ENCODE measurements at places on chromosomes 7 and 10. TPM values are rescaled to one million over a fixed set of nuclear protein-coding genes. Genes with fewer than 3 reads are reported as not detected.

CYP2C18 gene
- total RNA-seq: not detected

GRCh38 chr7:41096917-41097316 is 606.0 kb downstream of the INHBA start:
- no peak for DNase-seq

GRCh38 chr10:15864419-15864818 is 4.1 kb upstream of the MINDY3 start:
- DNase-seq: no peak

DNA sequence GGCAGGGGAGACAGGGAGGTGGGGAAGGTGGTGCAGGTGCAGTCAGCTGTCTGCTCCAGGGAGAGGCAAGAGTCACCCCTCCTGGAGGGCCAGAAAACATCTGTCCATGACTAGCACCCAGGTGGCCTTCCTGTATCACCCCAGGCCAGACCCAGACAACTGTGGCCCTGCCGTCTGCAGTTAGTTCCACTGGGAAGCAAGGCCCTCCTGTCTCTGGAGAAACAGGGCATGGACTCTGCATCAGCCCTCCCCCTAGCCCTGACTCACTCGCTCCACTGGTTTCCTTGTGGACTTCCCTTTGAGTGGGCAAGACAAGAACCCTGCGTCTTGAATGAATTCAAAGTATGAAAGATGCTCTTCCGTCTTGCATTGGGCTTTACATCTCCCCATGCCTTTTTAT is 12.6 kb downstream of the TBATA start:
- no peak for DNase-seq

DNA sequence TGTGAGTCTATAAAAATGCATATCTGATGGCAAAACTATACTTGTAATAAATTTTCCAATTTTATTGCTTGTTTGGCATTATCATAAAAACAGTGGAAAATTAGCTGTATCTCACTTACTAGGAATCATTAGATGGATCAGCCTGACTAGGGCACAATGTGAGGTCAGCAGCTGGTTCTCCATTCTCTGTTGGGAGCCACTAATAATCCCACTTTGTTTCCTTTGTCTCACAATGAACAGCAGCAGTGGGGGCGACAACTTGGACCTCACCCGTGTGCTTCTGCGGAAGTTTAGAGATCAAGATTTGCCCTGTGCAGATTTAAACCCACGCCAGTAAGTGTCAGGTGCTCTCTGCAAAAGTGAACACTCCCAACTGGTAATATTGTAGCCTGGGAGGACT is 295.5 kb downstream of the ABCA13 start:
- no peak for DNase-seq

GRCh38 chr7:1430056-1430845 is 29.0 kb downstream of the MICALL2 start:
- DNase-seq: no peak

CTTNBP2 gene
- total RNA-seq: 2.0 TPM

DNA sequence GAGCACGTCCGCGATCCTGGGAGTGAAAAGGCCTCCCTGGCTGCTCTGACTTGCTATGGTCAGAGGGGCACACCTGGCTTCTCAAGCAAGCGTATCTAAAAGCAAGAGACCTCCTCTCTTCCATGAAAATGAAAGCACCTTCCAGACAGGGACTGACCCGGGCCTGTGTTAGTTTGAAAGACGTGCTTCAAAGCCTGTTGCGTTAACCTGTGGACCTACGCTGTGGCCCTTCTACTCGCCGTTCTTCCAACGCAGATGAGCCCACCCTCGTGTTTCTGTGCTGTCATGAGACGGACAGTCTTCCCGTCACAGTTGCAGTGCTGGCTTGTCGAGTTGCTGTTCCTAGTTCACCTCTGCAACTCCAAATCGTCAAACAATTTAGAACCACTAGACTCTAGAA is 15.5 kb upstream of the GDI2 start:
- no peak for DNase-seq

ITGB8 gene
- 121 TPM for total RNA-seq

- DNase-seq: no peak
These were observed 406.9 kb upstream of the PRKCQ start for GRCh38 chr10:6986927-6987326.

GRCh38 chr10:20601941-20602461 is 295.1 kb downstream of the NEBL start:
- DNase-seq: no peak

GRCh38 chr7:155669717-155670505 is 25.4 kb downstream of the RBM33 start:
- DNase-seq: no peak

DNA sequence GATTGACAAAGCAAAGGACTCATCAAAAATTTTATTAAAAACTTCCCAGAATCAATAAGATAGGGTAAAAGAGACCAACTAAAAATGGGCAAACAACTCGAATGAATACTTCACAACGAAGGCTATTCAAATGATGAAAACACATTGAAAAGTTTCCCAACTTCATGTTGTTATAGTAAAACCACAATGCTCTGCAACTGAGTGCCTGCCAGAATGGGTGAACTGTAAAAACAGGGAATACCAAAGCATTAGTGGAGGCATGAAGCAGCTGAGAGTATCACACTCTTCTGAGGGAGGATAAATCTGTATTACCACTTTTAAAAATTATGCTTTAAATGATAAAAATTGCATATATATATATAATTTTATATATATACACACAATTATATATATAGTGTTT is 1214.7 kb downstream of the SORCS3 start:
- no peak for DNase-seq

CLDN4 gene
- total RNA-seq: 277 TPM

- DNase-seq: no peak
These were observed 96.2 kb upstream of the AMPH start for GRCh38 chr7:38727184-38727940.

DNA sequence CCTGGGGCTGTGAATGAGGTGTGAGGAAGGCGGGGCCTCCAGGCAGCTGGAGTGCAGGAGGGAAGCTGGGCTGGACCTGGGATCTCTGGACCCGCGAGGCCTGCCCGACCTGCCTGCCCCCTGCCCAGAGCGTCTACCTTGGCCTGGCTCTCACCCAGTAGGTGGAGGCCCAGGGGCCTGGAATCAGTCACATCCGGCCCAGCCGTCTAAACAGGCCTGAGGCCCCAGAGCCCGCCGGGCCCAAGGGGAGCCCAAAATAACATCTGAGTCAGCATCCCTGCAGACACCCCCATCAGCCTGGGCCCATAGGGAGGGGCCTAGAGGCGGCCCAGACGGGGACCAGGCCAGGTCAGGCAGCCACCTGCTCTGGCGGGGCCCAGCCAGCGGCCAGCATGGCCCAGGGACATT is 15.1 kb upstream of the ELN start:
- no peak for DNase-seq

CDH23 gene
- total RNA-seq: under 0.01 TPM

TAS2R40 gene
- not detected for total RNA-seq

- no peak for DNase-seq
These were observed 65.3 kb downstream of the CUZD1 start for GRCh38 chr10:122780391-122780790.

DNA sequence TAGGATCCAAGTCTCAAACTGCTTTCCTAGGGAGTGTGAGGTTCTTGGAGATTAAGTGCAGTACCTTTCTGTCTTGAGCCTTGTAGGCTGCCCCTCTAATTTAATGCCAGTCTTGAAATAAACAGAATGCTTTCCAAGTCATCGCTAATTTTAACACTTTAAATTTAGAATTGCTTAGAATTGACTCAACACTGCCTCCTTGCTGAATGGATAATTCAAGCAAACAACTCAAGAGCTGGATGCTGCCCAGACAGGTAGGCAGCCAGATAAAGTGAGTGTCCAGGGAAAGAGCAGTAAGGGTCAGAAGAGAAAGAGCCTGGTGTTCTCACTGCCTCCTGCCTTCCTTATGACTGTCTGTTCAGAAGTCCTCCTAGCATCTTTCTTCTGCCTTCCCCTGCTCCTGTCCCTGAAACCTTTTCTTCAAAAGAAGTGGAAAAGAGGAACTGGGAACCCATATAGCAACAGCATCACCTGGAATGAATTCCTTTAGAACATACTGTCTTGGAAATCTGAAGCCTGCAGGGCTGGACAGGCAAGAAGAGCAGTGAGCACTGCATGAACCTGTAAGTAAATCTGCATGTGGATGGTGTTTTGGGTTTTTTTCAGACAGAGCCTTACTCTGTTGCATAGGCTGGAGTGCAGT is 3.1 kb upstream of the GOT1 start:
- DNase-seq: no peak

GRCh38 chr10:44949915-44950314 is 9.7 kb upstream of the RASSF4 start:
- DNase-seq: no peak

- DNase-seq: no peak
These were observed 146.4 kb downstream of the ANLN start for GRCh38 chr7:36535866-36536664.

DNA sequence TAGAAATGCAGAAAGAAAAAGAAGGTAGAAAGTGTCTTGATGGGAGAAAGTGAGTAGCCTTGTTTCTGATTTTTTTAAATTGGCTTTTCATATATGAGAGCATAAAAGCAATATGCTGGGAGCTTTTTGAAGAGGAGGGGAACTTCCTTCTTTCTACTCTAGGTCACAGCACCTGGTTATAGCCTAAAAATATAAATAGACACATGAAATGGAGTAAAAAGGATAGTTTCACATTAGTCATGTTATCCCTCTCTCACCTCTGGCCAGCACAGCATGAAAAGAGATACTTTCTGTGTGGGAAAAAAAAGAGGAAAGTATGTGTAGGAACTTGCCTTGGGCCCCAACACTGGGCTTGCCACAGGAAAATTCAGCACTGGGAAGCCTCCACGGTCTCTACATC is 292.2 kb upstream of the ZWINT start:
- no peak for DNase-seq

DNA sequence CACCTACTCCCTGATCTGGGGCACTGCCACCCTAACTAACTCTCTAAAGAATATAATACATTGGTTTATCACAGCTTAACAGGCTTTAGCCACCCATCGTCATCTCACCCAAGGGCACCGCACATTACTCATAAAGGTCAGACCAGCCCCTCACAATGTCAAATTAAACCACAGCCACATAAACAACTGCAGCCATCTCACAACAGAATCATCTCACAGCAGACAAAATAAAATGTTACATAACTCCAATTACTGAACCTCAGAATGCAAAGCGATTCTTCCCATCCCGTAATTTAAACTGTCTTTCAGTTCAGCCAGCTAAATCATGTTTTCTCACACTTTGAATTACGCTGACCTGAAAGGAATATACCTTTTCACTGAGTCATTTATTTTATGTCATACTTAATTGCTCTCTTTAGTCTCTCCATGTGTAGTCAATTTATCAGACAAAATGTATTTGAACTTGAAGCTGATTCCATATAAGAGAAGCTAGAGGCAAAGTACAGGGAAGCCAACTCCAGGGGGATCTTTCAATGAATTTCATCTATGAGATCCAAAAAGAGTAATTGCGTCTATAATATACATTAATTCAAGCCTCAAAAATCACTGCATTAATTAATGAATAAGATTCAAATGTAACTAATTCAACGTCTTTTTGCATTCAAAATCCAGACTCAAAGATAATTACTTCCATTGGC is 96.9 kb upstream of the NEBL start:
- no peak for DNase-seq

DNA sequence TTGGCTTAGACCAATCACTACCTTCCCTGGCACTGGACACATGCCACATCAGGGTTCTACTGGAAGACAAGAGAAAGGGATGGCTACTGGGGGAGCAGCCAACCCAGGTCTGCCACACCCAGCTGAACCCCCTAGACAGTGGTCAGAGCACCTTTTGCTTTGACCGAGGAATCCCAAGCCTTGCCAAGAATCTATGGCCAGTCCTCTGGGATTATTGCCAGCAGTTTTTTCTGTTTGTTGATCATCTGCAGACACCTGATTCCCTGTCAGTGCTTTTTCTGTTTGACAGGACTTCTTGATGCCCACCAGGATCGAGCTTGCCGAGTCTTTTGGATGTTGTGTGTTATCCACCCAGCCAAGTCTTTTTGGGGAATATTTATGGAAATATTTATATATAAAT is 476.2 kb upstream of the GALNT17 start:
- no peak for DNase-seq

DNA sequence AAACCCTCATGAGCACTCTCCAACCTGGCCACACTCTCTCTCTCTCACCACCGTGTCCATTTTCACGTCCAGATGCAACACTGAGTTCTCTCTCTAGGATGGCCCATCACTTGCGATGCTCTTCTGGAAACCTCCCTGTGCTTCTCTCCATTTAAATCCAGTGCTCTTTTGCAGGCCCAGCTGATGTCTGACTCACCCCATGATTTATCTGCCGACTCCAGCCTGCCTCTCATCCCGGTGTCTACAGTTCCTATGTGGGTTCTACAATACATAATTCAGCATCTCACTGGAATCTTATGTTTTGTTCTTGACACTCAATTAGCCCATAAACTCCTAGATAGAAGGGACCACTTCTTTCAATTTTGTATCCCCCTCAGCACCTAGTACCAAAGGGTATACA is 5.0 kb downstream of the TPK1 start:
- DNase-seq: no peak

SLC26A3 gene
- total RNA-seq: not detected

GRCh38 chr10:10044922-10045764 is 972.5 kb upstream of the CELF2 start:
- no peak for DNase-seq

GRCh38 chr7:137443616-137444015 is 100.1 kb upstream of the PTN start:
- DNase-seq: no peak

MICALL2 gene
- total RNA-seq: 8.1 TPM

CAV1 gene
- total RNA-seq: 110 TPM

CALCR gene
- total RNA-seq: not detected

CPN1 gene
- total RNA-seq: not detected

DNA sequence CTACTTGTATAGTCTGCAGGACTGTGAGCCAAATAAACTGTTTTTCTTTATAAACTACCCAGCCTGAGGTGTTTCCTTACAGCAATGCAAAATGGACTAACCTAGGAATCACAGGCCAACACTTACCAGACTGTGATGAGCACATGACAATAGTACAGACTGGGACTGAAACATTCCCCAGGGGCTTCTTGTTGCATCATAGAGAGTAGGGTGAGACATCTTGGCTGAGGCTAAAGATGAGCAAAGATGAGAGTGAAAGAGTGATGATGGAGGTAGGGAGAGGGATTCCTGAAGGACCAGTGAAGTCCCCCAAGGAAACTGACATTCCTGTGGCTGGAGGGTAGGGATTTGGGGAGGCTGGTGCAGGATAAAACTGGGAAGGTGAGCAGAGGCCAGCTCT is 194.4 kb downstream of the TPST1 start:
- DNase-seq: no peak

PTTG1IP2 gene
- total RNA-seq: not detected

Data from epithelial cell of proximal tubule (primary cell).